ENCODE measurements at places on chromosomes 1 and 21.

- no peak for DNase-seq
Measured at GRCh38 chr1:157862114-157863070, 20.8 kb upstream of the CD5L start.

DNA sequence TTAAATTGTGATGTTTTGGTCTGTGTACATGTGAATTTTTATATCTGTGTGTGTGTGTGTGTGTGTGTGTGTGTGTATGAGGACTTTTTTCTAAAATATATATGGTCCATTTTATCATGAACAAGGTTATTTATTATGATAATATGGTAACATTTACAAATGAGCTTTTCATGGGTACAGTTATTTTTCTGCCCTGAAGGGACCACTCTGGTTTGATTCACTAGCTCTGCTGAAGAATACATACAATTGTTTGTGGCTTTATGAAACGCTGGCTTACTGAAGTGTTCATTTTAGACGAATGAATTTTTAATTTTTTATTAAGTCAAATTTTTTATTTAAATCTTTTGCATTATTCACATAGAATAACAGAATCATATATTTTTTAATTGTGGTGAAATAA lies 71.9 kb downstream of the SPATA46 start:
- no peak for DNase-seq

- DNase-seq = no peak
Measured at GRCh38 chr1:43303471-43304313, 2.9 kb downstream of the TIE1 start.

DNA sequence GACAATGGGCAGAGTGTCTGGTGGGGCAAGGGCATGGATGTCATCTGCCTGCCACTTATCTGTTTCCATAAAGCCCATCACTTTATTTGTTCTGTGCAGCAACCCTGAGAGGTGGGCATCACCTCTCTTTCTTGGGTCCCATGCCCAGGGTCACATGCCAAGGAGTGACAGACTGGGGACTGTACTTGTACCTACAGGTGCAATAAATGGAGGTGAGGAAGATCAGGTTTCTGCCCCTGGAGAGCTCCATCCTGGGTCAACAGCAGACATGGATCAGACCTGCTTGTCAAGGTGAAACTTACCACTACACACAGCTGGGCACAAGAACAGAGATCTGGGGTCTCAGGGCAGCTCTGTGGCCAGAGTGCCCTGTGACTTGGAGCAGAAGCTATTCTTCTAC lies 18.4 kb upstream of the PRDM16 start:
- DNase-seq = peak; percentile 8

GRCh38 chr1:245475961-245476516 lies 321.3 kb downstream of the KIF26B start:
- no peak for DNase-seq

- DNase-seq = no peak
Measured at GRCh38 chr1:185774394-185774793, 40.2 kb downstream of the HMCN1 start.

DNA sequence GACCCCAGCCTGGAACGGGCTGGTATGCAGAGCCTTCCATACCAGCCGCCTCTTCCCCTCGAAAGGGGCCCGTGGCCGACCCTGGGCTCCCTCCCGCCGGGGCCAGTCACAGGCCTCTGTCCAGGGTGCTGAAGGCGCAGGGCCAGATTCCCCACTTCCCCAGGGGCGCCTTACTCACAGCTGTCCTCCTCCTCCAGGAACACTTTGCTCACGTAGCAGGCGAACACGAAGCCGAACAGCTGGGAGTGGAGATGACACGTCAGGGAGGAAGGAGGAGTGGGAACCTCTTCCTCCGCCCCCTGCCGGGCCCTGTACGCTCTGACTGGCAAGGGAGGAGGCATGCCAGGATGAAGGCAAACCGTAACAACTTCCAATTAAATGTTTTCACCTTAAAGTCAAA lies 57.3 kb downstream of the NKAIN1 start:
- DNase-seq = peak; percentile 96

GRCh38 chr1:209086486-209087192 lies 496.9 kb upstream of the CAMK1G start:
- no peak for DNase-seq

- no peak for DNase-seq
Measured at GRCh38 chr1:89451011-89451410, 73.6 kb upstream of the LRRC8B start.

DNA sequence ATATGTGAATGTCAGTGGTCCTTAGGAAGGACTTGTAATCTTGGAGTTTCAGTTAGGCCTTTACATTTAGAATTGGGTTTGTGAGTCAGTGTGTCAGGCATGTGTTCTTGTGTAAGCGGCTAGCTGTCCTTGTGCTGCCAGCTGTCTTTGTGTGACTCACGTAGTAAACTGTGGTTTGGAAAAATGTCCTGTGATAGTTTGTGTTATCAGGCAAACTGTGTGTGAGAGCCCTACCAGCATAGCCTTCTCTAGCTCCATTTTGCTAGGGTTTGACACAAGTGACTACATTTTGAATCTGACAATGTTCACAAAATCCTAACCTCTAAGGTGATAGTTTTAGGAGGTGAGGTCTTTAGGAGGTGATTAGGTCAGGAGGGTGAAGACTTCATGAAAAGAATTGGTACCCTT lies 6.9 kb upstream of the SLC35D1 start:
- DNase-seq = no peak

- peak; percentile 84 for DNase-seq
Measured at GRCh38 chr1:58815069-58815685, 31.3 kb upstream of the JUN start.

DNA sequence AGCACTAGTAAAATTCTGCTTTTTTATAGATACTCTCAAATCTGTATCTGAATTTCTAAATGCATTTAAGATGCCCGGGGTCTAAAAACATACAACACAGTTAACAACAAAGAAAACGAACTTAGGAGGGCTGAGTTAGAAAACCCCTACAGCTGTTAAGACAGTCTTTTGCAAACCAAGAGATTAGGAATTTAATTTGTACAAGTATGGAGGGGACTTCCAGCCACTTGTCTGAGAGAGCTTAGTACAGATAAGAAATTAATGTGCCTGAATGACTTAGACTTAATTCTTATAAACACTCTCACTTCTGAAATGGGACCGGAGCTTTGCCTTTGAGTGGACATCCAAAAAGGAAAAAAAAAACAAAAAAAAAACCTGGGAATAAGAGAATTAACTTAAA lies 61.6 kb downstream of the SMYD3 start:
- no peak for DNase-seq

DNA sequence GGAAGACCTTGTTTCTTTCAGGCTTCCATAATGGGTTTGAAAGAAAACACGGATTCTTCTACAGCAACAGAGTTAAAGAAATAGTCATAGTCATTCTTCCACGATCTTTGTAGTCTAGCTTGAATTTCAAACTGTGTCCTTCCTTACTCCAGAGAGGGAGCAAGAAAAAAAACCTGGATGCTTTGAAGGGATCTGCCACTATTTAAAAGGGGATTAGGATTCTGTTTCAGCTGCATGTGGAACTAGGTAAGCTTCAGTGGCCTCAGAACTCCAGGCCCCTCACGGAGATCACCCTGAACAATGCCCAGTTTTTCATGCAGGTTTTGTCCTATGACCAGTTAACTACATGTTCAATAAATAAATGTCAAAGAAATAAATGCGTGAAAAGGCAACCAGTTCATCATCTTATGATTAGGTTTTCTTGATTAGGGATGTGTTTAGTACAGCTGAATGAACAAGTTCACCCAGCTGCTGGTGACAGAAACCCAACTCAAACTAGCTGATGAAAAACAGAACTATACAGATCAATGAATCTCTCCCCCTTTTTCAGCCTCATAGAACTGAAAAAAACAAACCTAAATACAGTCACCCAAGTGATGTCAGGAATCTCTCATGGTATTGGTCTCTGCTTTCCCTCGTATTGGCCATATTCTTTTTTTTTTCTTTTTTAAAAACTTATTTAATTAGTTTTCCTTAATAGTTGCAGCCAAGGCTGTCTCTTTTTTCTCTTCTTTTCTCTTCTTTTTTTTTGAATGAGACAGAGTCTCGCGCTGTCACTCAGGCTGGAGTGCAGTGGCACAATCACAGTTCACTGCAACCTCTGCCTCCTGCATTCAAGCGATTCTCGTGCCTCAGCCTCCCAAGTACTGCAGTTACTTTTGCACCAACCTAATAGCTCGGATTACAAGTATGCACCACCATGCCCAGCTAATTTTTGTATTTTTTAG lies 14.6 kb upstream of the MPZL1 start:
- DNase-seq = peak; percentile 32

GRCh38 chr1:108560874-108561459 lies 1.1 kb downstream of the EEIG2 start:
- peak; percentile 85 for DNase-seq

GRCh38 chr1:7644961-7645750 lies 125.9 kb upstream of the VAMP3 start:
- DNase-seq = no peak

DNA sequence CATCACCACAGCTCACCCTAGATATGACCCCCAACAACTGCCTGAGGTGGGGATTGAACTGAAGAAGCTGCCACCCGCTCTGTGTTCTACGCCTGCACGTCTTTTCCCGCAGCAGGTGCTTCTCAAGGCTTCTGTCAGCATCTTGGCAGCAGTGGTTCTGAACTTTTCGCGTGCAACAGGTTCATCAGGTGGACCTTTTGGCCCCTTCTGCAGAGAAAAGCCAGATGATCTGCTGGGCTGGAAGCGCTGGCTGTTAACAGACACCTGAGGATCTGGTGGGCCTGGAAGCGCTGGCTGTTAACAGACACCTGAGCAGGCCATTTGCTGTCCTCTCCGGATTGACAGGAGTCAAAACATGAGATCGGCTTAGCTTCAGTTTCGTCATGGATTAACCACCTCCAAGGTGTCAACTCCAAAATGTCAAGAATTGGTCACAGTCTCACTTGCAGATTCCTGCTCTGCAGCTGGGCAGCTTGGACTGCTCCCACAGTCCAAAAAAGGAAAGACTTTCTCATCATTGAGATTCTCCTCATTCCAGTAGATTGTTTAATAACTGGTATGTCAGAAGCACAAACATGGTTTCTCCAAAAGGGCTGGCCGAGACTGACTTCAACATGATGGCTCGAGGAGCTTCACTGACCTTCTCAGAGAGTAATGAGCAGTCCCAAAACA lies 4.7 kb downstream of the C1orf174 start:
- DNase-seq = no peak

- no peak for DNase-seq
Measured at GRCh38 chr1:165815725-165816124, 11.7 kb upstream of the UCK2 start.

GRCh38 chr1:38194472-38194871 lies 147.9 kb upstream of the POU3F1 start:
- no peak for DNase-seq

- DNase-seq = no peak
Measured at GRCh38 chr1:54404263-54404662, 1.9 kb downstream of the SSBP3 start.

DNA sequence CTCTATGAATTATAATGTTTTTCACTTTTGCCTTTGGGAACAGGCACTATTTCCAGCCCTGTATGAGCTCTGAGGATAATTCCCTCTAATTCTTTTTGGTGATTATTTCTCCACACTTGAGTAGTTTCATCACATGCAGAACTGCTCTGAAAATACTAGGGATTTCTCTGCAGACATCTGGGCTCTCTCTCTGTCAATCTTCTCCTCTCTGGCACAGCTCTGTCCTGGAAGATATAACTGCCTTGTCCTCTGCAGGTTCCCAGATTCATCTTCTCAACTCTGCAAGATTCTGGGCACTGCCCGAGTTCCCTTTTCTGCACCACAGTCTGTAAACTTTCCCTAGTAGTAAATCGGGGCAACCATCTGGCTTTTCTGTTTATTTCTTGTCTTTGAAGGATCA lies 131.3 kb upstream of the FMN2 start:
- DNase-seq = no peak

- no peak for DNase-seq
Measured at GRCh38 chr21:23522751-23523150, 2084.5 kb downstream of the MRPL39 start.

DNA sequence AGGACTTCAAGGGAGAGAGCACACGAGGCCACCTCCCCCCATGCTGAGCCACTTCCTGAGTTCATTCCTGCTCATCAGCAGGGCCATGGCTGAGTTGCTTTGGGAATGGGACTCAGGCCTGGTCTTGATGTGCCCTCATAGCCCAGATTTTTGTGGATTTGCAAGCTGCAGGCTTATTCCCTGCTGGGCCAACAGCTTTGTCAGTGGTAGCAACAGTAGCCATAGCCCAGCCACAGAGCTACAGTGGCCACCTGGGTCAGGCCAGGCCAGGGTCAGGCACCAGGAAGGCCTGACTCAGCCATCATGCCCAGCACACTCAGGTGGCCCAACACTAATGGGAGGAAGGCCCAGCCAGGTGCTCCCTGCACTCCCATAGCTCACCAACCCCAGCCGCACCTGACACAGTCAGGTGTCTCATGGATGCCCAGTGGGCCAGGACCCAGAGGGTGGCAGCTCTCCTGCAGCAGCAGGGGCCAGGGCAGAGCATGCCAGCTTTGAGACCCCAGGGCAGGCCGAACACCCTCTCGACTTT lies 33.5 kb downstream of the EPHA2 start:
- peak; percentile 78 for DNase-seq

- DNase-seq = no peak
Measured at GRCh38 chr1:41811051-41811795, 107.5 kb downstream of the HIVEP3 start.

GRCh38 chr1:228668553-228669241 lies 66.6 kb upstream of the RHOU start:
- no peak for DNase-seq

- no peak for DNase-seq
Measured at GRCh38 chr1:172350856-172351255, 69.6 kb upstream of the C1orf105 start.

DNA sequence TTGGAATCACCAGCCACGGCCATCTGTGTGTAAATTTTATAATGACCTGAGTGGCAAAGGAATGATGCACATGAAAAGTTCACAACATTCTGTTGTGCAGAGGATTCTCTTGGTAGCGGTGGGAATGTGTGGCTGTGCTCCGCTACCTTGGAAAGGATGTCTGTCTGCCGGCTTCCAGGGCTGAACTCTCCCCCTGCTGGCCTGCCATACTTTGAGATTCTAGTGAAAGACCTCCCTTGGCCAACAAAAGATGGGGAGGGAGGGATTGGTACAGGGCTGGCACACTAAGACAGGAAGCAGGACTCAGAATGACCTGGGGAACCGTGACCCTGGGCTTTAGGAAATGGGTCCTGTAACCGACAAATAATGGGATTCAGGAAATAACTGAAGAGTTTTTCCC lies 194.5 kb upstream of the PLD5 start:
- DNase-seq = peak; percentile 60

- DNase-seq = no peak
Measured at GRCh38 chr1:156591181-156591431, 470 bp upstream of the NAXE start.

- no peak for DNase-seq
Measured at GRCh38 chr1:37699147-37699546, 6.8 kb downstream of the CDCA8 start.

All from endodermal cell (in vitro differentiated cells).